HFFc6 (cell line): ENCODE measurements at places on chromosomes 2 and 18. TPM values are rescaled to one million over a fixed set of nuclear protein-coding genes. Genes with fewer than 3 reads are reported as not detected.
A peak's percentile ranks its signal among the peaks of the same experiment; 100 is the strongest.

SERPINE2 gene
- total RNA-seq = 163 to 377 TPM (median 248 TPM) in 3 replicates

RAMP1 gene
- total RNA-seq = 0.63 to 0.88 TPM in 2 of 3 replicates, not detected in the other

SERPINB7 gene
- 164 to 397 TPM (median 294 TPM) in 3 replicates for total RNA-seq

RPRM gene
- not detected in 2 replicates for total RNA-seq

LBX2 gene
- 0.60 to 1.3 TPM (median 0.73 TPM) in 3 replicates for total RNA-seq

ALLC gene
- total RNA-seq = not detected in 3 replicates

STK36 gene
- 21.8 to 27.1 TPM (median 22.5 TPM) in 3 replicates for total RNA-seq

CD207 gene
- total RNA-seq = not detected in 3 replicates

DNA sequence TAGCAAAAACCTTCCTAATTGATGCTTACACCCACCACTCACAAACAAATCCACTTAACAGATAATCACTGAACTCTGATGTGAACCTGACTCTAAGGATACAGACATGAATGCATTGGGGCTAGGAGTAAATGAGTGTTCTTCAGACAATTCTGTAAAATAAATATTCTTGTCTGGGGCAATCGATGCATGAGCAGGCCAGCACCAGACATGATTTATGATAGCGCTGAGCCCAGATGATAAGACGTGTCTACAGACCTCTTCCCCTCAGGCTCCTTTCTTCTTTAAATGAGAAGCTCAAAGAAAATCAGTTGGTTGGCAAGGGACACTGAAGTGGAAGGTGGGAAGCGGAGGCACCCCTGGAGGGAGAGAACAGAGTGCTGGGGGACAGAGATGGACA lies 27.3 kb upstream of the BIN1 start:
- DNase-seq = no peak

- DNase-seq = no peak
Measured at GRCh38 chr2:218086478-218086877, 17.4 kb downstream of the RUFY4 start.

GRCh38 chr2:74026687-74027241 lies 42.1 kb downstream of the TET3 start:
- no peak for DNase-seq

DNA sequence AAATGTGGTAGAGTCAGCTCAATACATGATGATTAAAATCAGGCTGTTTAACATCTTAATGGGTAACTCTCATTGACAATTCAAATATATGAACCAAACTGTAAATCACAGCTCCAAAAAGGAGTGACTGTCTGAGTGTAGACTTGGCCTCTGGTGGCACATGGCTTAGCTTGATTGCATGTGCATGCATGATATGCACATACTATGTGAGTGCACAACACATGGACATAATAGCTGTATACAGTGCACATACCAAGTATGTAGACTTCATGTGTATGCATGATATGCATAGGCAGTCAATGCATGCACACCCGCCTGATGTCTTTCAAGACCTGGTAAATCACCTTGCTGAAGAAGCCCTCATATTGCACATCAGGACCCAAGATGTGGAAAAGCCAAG lies 252.0 kb upstream of the SOX11 start:
- DNase-seq = no peak

DNA sequence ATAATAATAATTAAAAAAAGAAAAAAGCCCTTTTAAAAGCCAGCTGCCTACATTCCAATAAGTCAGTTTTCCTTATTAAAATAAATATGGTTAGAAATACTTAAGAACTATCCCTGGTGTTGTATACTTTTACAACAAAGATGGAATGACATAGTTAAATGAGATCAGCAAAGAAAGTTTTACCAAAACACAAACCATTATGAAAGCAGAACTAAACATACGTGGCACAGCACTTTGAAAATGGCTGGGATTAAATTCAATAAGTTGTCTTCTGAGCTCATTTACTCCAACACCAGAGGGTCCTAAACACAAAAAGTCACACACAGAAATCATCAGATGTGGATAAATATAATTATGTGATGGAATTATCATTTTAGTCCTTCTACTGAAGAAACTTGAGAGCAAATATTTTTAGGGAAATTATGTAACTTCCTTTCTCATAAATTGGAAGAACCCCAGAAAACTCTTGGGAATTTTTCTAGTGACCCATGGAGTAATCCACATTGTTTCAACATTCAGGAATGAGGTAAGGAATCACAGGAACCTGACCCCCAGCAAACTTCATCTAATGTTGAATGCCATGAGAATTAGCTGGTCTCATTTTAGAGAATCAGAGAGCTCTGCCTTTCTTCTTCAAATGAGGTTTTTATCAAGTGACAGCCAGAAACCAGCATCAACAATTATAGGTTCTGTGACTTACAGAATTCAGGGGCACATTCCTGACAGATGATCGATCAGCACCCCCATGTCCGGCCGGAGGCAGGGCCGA lies 11.5 kb upstream of the TMEM237 start:
- peak; percentile 82 for DNase-seq

- no peak for DNase-seq
Measured at GRCh38 chr2:239300242-239300641, 100.6 kb downstream of the HDAC4 start.

DNA sequence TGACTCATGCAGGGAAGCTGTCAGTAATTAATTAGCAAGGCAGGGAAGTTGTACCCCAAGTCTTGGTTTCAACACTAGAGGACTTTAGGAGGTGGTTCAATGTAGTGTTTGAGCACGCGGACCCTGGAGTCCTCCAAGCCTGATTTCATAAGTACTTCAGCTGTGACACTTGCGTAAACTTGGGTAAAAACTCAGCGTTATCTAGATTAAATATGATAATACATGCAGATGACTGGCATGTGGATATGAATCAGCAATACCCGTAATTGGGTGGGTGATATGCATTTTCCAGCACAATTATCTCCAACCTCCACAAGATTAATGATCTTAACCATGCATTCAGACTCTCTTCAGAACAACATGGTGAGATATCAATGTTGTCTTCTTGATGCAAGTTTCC lies 5.2 kb downstream of the UGT1A7 start:
- no peak for DNase-seq

GRCh38 chr2:133819906-133820305 lies 251.6 kb upstream of the NCKAP5 start:
- DNase-seq = no peak

GRCh38 chr2:122300758-122301157 lies 545.3 kb downstream of the TSN start:
- DNase-seq = no peak

DNA sequence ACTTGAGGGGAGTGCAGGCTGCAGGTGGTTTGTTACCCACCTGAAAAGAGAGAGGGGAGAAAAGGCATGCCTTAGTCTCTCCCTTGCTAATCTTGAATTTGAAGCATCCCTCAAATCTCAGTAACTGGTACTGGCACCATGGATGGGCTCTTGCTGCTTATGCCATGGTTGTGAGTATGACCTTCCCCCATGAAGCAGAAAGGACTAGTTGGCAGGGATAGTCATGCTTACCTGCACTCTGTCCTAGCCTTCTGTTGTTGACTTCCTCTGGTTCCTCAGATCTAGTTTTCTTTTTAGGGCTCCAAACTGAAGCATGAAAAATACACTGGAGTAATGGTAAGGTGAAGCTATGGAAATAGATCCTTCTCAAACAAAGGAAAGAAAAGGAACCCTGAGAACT lies 191.2 kb downstream of the SPAG16 start:
- no peak for DNase-seq

DNA sequence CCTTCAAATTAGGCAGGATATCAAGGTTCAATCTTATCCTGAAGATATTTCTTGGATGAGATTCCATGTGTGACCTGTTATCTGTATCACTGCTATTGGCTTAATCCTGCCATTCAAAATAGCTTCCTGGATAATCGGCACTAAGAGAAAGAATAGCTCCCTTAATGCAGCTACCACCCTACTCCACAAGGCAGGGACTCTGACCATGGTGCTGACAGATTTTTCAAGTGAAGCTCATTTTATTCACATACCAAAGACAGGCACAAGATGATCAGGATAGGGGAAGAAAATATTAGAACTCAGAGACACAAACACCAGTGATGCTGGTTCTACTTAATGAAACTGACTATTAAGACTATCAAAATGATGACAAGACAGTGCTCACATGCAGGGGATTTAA lies 74.9 kb downstream of the ORC4 start:
- peak; percentile 16 for DNase-seq

DNA sequence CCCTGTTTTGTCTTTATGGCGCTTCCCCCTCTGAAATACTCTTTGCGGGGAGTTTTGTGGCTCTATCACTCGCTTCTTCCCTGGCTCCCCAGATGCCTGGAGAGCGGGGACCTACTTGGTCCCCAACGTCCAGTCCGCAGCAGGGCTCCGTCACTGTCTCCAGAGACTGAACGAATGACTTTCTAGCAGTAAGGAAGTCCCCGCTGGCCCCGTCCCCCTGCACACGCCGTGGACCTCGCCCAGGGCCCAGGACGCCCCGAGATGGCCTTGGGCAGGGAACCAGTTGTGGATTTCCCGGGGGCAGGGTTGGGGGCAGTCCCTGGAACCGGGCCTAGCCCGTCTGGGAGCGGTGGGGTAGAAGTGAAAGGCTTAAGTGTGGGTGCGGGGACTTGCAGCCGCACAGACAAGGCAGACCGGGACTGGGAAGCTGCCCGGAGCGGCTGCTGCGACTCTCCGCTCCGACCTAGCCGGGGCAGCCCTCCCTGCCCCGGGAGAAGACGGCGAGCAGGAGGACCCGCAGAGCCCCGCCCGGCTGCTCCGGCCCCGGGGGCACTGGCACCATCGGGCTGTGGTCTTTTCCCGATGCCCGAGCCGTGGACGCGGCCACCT lies 821 bp upstream of the EPHA4 start:
- peak; percentile 4 for DNase-seq

DNA sequence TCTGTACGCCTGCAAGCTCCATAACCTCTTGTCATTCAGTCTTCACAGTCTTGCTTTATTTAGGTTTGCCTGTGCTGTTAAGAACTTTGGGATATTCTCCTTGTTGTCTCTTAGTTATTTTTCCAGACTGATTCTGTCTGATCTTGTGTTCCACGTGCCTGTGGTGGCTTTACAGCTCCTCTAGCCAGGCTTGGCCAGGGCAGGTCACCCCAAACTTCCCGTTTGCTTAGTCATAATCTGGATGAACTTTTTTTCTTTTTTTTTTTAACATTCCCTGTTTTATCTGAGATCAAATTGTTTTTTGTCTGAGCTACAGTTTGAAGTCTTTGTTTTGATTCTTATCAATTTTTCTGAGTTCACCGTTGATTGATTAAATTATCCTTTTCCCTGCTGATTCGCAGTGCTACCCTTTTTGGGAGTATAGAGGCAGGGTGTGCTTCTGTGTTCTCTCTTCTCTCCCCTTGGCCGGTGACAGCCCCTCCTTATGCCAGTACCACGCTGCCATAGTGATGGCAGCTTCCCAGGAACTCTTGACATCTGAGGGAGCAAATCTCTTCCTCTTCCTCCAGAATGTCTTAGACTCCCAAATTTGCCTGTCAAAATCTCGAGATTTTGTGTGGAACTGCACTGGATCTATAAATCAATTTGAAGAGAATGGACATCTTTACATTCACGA lies 2.5 kb downstream of the SP100 start:
- peak; percentile 82 for DNase-seq

DNA sequence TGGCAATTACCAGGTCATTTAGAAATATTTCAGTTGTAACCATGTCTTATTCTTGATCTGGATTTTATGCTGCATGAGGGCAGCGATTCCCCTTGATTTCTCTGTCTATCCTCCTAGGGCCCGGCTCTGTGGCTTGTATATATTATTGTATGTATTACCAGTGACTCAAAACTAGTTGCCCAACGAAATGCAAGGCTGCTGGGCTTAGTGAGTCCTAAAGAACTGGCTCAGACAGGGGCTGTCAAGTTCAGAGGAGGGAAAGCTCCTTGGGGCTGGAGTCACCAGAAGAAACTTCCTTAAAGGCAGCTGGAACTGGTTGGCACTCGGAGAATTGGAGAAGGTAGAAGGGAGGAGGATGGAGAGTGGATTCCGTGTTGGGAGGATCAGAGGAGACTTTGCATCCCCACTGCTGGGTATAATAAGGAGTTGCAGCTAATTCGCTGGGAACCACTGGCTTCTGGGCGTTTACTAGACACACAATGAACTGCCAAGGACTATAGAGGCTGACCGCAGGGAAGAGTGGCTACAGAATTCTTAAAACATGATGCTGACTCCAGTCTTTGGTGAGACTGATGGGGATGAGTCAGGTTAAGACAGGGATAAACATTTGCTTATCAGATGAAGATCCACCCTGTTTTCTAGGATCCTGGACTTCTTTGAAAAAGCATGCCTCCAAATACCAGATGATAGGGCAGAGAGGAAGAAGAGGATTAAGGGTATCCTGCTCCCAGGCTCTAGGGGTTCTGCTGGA lies 104.3 kb downstream of the PRKCE start:
- peak; percentile 97 for DNase-seq
